Hypothalamus (tissue), 51 donors: ENCODE measurements at places on chromosomes 12 and 14.
A peak's percentile ranks its signal among the peaks of the same experiment; 100 is the strongest.

DNA sequence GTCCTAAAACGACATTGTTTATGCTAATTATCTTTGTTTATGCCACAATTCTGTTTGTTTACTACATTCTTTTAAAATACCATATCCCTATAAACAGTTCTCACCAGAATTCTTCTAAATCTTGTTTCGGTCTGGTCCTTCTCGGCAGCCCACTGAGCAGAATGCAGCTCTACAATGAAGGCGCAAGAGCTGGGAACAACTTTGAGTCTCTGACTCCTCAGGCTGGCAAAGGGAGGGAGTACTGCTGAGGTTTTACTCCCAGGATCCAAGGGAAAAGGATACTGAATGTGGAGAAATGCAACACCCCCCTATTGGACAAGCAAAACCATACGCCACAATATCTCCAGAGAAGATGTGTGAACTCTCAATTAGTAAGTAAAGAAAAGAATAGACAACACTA, 5.4 kb downstream of the SOX5 start:
- no peak for DNase-seq

- DNase-seq: peak; percentile 73
These were observed 94.3 kb downstream of the RFLNA start for GRCh38 chr12:124389138-124389724.

DNA sequence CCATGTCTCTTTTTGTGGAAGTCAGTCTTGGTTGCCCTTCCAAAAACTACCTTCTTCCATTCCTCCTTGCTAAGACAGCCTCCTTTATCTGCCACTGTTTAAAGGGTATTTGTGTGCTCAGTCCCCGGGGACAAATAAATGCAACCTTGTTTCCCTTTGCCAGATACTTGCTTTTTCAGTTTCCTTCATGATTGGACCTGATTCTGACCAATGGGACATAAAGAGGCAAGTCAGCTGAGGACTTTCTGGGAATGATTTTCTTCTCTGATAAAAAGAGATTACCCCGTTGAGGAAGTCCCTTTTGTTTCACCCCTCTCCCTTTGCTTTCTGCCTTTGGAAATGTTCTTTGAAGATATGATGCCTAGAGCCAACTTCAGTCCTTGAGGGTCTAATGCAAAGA, 7.4 kb upstream of the TUBA1B start:
- DNase-seq: no peak

DNA sequence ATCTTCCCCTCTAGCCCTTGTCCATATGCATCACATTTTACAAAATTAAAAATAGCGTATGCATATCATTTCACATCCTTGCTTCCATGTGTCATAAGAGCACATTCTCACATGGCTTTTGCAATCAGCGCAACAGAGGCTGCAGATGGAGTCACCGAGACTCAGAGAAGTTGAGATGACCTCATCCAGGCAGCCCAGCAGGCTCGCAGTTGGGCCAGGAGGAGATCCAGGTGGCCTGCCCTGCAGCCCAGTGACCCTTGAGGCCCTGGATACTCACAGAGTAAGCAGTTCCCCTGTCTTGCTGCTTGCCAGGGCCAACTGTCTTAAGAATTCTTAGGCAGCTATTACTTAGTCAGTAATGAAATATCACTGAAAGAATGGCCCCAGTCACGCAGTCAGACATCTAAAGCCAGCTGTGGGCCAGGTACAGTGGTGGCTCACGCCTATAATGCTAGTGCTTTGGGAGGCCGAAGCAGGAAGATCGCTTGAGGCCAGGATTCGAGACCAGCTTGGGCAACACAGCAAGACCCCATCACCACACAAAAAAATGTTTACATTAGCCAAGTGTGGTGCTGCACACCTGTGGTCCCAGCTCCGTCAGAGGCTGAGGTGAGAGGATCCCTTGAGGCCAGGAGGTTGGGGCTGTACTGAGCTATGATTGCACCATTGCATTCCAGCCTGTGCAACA, 9.1 kb downstream of the CAMKK2 start:
- no peak for DNase-seq

- peak; percentile 93 for DNase-seq
These were observed at the start of gene CEP83 for GRCh38 chr12:94459728-94460615. CEP83 (minus strand) TSS chr12:94459867; CDS start chr12:94412490, 47,377 bp downstream.

- no peak for DNase-seq
These were observed 62.2 kb upstream of the INSM2 start for GRCh38 chr14:35471803-35472202.
